ENCODE measurements at places on chromosomes 7 and 10.

DNA sequence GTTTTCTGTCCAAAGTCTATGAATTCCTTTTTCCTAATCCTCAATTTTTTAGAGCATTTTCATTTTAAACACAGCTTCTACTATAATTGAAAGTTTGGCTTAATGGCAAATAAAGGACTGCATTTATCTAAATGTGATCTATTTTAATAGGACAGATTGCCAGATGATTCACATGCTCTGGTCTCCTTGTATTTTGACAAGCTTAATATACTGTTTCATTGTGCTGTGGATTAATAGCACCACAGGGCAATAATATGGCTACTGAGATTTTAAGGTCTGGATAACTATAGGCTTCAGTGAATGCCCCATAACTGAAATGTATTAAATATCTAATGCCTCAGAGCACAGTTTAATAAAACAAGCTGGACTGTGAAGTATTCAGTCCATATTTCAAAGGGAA is 1362.8 kb downstream of the XPNPEP1 start:
- DNase-seq, result no peak

DNA sequence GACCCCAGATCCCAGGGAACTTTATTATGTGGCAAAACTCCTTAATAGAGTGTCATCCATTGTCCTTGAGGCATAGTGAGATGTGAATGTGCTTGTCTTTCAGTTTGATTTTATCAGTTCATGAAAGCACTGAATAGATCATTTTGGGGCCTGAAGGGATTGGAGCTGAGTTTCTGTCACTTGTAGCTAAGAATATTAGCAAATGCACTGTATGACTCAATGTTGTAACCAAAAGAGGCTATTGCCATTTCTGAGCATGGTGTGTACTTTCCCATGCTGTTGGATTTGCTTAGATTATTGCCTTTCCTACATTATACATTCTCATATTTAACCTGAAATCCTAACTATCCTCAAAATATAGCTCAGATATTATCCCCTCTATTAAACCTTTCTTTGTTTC is 130.4 kb downstream of the PRKG1 start:
- no peak for DNase-seq

DNA sequence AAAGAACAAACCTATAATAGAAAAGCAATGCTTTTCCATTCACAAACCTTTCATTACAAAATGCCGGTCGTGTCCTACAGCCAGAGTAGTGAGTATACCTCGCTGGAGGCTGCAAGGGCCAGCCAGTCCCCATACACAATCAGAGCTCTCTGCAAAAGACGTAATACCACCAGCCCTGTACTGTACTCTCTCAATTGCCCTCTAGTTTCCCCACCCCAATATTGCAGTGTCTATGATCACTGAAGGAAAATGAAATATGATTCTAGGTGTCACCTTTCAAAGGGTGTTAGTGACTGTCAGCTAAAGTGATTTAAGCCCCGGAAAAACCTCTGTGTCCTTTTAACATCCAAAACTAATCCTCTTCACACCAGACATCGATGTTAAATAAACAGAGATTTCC is 24.8 kb downstream of the PLXNA4 start:
- DNase-seq, result no peak

DNA sequence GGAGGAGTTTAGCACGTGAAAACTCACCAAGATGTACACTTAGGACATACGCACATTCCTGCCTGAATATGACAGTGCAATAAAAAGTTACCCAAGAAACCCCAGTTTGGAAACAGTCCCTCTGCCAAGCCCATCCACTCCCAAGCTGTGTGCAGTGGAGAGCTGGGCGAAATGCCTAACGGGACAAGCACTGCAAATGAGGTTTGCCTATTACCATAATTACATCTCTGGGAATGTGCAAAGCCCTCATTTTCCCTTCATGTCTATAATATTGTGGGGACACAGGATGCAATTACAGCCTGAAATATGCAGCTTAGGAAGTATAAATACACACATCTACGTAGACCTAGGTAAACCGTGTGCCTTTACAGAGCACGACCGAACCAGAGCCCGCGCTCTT is 117.5 kb downstream of the PLXNA4 start:
- DNase-seq, result no peak

- DNase-seq, result no peak
Measured at GRCh38 chr10:49134327-49134726, 506 bp upstream of the FAM170B start.

DNA sequence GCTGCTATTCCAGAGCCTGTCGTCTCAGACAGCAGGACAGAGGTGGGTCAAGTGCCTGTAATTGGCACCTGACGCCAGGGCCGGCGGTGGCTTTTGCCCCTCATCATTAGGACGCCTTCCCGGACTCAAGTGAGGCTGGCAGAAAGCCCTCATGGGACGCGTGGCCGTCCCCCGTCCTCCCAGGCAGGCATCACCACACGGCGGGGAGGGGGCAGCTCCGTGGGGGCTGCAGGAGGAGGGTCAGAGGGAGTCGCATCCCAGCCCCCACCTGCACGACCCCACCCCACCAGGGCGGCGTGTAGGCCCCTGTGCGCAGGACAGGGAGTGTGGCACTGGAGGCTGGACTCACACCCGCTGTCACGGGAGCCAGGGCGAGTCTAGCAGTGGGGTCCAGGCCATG is 16.3 kb downstream of the CFAP46 start:
- DNase-seq, result no peak

GRCh38 chr7:116512520-116513188 is 12.2 kb upstream of the CAV1 start:
- DNase-seq, result no peak

Measured in H54 (cell line).